ENCODE measurements at places on chromosomes 3 and 15.
A peak's percentile ranks its signal among the peaks of the same experiment; 100 is the strongest.

DNA sequence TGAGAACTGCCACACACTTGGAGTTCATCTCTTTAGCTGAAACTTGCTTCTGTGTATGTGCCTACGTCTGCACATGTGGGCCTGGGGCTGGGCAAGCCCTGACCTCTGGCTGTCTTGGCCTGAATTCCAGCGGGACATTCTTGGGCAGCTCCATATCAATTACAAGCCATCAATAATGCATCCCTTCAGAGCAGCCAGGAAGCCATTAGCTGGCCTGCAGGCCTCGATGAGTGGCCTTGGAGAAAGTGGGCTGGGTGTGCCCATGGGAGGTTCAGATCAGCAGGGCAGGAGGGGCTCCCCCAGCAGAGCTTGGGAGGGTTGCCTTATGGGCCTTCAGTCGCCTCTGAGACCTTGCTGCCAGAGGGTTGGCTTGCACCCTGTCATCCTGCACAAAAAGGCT, 124.1 kb downstream of the ETFA start:
- no peak for DNase-seq

- DNase-seq: no peak
Measured at GRCh38 chr15:96837241-96837970, 506.9 kb downstream of the NR2F2 start.

GRCh38 chr15:78680431-78681075, 39.5 kb upstream of the CHRNB4 start:
- DNase-seq: peak; percentile 74

DNA sequence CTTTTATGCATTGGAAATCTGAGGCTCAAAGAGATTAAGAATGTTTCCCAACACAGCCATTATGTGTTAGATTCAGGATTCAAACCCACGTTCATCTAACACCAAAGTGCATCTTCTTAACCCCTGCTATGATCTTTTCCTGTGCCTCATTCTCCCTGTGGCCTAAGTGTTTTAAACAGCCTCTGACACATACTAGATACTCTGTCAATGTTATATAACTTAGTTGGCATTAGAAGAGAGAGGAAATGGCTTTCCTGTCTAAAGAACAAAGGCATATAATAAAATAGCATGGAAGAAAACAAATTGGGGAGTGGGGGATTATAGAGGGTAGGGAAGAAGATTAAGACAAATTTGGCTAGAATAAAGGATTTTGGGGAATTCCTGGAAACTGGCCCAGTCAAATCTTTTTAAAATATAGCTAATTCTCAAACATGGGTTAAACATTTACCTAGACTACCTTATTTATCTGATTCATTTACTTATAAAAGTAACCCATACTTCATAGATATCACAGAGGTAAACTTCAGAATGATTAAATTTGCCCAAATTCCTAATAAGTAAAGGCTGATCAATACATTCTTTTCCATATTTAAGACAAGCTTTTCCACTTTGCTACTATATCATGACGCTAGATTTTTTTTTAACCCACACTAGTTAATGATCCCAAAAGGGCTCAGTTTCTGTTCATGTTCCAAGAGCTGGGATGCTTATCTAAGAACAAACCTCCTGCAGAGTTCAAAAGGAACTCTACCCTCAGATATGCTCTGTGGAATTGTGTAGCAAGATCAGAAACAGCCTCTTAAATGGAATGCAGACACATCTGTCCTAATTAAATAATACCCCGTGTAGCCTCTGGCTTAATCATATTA, 122.9 kb upstream of the PTPRG start:
- no peak for DNase-seq

GRCh38 chr3:126136428-126137220, 43.8 kb downstream of the ALDH1L1 start:
- peak; percentile 66 for DNase-seq

DNA sequence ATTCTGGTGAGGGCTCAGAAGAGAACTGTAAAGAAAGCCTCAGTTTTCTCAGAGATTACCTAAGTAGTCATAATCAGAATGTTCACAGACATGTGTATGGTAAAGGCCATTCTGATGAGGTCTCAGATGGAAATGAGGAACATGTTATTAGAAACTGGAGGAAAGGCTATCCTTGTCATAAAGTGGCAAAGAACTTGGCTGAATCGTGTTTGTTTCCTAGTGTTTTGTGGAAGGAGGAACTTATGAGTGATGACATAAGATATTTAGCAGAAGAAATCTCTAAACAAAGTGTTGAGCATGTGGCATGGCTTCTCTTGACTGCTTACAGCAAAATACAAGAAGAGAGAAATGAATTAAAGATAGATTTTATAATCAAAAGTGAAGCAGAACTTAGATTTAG, 12.8 kb upstream of the KLHL40 start:
- no peak for DNase-seq

GRCh38 chr15:90075420-90076289, 26.6 kb downstream of the IDH2 start:
- DNase-seq: peak; percentile 53

DNA sequence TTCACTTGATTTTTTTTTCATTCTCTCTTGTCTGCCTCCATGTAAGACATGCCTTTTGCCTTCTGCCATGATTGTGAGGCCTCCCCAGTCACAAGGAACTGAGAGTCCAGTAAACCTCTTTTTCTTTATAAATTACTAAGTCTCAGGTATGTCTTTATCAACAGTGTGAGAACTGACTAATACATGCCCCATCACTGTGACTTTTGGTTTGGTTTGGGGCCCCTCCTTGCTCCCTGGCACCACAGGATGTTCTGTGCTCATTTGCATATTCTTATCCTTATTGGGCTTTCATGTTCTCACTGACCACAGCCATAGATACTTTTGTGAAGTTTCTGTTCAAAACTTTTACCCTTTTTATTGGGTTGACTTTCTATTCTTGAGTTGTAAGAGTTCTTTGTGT, 3.8 kb upstream of the PRR20G start:
- no peak for DNase-seq

DNA sequence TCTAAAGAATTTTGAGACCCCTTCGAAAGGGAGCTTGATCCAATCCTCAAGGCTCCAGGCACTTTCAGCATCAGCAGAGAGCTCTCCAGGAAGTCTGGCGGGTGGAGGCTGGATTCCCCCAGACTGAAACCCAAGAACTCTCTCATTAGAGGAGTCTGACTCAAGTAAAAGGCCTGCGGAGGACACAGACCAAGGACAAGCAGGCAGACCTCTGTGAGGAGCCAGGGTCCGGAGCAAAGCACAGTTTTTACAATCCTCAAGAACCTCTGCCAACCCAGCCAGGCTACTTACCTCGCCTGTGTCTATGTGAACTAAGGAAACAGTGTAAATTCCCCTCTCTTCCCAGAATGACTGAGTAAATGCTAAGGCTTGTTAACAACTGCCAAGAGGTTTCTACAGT, 86.2 kb downstream of the FBN1 start:
- no peak for DNase-seq

GRCh38 chr3:132241776-132242514, 75.3 kb upstream of the ACP3 start:
- DNase-seq: no peak

DNA sequence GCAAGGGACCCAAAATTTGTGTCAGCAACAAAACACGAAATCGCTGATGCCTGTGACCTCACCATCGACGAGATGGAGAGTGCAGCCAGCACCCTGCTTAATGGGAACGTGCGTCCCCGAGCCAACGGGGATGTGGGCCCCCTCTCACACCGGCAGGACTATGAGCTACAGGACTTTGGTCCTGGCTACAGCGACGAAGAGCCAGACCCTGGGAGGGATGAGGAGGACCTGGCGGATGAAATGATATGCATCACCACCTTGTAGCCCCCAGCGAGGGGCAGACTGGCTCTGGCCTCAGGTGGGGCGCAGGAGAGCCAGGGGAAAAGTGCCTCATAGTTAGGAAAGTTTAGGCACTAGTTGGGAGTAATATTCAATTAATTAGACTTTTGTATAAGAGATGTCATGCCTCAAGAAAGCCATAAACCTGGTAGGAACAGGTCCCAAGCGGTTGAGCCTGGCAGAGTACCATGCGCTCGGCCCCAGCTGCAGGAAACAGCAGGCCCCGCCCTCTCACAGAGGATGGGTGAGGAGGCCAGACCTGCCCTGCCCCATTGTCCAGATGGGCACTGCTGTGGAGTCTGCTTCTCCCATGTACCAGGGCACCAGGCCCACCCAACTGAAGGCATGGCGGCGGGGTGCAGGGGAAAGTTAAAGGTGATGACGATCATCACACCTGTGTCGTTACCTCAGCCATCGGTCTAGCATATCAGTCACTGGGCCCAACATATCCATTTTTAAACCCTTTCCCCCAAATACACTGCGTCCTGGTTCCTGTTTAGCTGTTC, 34.9 kb downstream of the CHDH start:
- DNase-seq: peak; percentile 74

GRCh38 chr15:75659928-75660645, 12.4 kb downstream of the SNX33 start:
- no peak for DNase-seq

DNA sequence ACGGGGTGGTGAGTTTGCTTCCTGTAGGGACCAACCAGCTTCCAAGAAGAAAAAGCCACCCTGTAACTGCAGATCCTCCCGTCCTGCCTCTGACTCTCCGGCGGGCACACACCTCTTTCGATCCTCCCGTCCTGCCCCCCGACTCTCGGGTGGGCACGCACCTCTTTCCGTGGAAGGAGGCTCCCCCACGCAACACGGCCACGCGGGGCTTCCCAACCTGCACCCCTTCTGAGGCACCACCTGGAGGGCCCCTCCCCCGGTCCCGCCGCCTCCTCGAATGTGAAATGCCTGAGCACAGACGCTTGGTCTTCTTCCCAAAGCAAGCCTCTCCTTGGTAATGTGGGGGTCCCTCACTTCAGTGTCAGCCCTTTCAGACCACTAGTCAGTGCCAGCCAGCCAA, 7.3 kb downstream of the ADAMTS17 start:
- DNase-seq: peak; percentile 84

DNA sequence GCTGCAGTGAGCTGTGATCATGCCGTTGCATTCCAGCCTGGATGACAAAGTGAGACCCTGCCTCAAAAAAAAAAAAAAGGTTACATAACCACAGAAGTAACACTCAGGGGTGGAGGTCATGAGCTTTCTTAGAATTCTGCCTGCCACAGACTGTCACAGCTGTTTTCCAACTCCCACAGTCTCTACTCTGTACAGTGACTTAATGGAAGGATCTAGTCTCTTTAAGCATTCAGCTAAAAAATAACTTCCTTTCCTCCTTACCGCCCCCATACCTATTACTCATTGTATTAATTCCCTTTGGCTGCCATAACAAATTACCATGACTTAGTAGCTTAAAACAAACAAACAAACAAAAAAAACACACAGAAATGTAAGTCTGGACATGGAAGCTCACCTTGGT, 99.6 kb upstream of the UBE2E1 start:
- no peak for DNase-seq

- DNase-seq: no peak
Measured at GRCh38 chr3:46280105-46280797, 38.0 kb downstream of the CCR3 start.

DNA sequence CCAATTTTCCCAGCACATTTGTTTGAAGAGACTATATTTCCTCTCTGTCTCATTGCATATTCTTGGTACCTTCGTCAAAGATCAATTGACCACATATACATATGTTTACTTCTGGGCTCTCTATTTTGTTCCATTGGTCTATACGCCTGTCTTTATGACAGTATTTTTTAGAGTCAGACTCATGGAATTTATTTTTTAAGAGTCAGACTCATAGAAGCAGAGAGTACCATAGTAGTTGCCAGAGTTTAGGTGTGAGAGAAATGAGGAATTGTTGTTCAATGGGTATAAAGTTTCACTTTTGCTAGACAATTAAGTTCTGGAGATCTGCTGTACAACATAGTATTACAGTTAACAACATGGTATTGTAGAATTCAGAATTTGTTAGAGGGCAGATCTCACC, 27.1 kb downstream of the PLA2G4F start:
- no peak for DNase-seq

- DNase-seq: no peak
Measured at GRCh38 chr3:23217872-23218554, 14.9 kb downstream of the UBE2E2 start.

GRCh38 chr3:64410226-64410625, 185.0 kb upstream of the PRICKLE2 start:
- no peak for DNase-seq

DNA sequence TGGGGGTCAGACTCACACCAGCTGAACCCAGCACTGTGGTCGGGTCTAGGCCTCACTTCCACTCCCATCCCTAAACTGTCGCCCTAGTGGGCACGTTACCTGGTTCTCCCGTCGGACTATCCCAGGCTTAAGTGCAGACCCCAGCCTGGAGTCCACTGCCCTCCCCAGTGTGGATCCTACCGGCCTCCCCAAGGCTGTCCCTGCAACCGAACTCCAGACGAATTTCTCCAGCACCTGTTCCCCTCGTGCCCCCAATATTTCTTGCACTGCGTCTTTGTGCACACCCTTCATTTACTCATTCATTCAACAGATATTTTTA, 26.5 kb downstream of the SLC41A3 start:
- peak; percentile 48 for DNase-seq

DNA sequence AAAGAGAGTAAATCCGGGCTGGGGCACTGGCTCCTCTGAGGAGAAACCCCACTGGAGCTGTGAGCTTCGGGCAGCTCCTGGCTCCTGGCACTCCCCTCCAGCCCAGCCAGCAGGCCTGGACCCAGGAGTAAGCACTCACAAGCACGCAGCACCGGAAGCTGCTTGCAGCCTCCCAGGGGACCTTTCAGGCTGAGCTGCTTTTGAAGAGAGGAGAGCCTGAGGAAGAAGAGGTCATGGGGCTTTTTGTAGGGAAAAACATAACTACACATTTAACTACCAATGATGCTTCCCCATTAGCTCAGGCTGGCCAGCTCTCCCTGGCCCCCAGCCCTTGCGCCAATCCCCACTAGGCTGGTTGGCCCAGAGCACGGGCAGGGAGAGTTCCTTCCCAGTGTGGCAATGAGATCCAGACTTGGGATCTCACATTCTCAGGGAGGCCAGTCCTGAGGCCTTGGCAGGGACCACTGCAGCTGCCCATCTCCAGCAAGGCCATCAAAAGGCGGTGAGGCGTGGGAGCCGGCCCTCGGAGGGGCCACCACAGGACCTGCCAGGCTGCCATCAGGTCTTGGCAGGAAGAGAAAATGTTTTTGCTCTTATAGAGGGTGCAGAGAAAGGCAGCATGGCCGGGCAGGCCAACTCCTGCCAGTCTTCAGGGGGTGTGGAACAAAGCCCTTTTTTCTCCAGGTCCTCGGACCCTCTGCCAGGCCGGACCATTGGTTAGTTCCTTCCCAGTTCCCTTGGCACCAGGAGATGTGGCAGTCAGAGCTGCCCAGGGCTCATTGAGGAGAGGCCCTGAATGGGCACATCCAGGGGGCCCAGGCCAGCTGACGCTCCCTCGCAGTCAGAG, 41.5 kb upstream of the MFGE8 start:
- no peak for DNase-seq

- no peak for DNase-seq
Measured at GRCh38 chr3:73621388-73621787, 3.4 kb downstream of the PDZRN3 start.

Measured in lower leg skin (tissue), 4 donors.